Skeletal muscle cell (primary cell): ENCODE measurements at places on chromosomes 1 and 21.
A peak's percentile ranks its signal among the peaks of the same experiment; 100 is the strongest.

DNA sequence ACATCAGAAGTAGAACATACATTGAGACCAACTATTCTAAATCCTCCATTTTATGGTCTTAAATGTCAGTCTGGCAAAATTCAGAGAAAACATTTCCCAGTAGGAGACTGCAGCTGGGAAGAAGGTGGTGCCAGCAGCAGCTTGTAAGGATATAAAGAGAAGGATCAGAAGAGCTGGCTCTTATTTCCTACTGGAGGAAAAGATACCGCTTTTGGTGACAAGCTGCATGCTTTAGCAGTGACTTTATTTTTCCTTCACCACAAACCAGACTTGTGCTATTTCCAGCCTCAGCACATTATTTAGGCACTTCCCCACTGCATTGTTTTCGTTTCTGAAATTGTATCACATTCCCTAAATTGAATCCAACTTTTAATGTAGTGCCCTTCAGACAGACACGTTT lies 28.4 kb downstream of the RNF11 start:
- peak; percentile 78 for DNase-seq

DNA sequence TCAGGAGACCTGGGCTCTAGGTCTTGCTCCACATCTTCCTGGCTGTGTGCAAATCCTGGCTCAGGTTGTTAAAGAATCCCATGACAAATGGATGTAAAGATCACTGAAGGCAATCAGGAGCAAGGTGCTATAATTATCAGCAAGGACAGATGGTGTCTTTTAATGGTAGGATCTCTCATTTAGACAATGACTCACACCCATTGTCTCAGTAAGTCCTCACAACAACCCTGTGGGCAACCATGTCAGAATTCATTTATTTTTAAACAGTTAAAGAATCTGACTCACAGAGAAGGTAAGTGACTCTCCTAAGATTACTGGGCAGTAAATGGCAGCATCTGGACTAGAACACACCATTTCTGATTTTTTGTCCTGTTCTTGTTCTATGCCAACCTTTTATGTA lies 32.8 kb downstream of the RNASEL start:
- DNase-seq, result no peak

GRCh38 chr21:42002421-42002958 lies 7.7 kb downstream of the ZBTB21 start:
- DNase-seq, result peak; percentile 84

DNA sequence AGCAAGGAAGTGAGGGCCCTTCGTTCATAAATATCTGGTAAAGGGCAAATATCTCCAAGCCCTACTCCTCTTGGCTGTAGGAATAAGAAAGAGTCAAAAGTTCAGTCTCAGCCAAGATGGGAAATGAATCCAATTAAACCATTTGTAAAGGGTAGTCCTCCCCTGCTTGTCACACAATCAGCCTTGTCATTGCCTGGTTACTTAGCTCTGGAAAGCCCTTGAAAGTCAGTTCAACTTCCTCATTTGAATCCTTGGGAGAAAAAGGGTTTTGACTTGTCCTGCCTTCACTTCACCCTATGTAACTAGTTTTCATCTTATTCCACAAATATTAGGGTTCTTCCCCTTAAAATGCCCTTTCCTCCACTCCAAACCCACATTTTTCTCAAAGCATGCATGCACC lies 100.0 kb downstream of the ELAVL4 start:
- no peak for DNase-seq

DNA sequence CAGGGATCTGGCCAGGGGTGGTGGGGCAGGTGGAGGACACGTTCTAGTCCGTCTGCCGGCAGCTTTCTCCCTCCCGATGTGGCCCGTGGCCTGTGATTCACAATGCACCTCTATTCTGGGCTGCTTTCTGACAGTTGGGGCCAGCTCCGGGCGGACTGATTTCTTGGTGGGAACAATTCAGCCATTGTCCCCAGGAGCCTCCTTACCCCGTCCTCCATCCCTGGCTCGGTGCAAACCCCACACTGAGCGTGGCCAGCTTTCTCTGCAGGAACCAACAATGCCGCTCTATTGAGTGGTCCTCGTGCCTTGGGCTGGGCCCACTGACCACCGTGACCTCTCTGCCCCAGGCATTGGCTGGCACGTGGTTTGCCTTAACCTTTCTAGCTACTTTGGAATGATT lies 29.7 kb downstream of the PADI2 start:
- DNase-seq, result no peak

DNA sequence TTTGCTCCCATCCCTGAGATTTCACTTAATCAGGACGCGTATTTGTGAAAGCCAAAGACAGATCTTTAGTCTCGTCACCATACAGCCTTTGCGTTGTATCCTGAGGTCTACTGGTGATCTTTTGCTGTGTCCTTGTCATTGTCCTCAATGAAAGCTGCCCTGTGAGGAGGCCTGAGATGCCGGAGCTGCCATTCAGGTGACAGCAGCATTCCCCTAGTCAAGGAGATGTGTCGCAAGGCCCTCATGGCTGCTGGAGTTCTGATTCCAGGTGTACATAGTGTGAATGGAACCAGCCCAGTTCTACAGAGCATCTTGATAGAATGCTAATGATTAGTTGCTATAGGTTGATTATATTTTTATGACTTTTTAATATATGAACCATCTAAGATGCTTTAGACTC lies 24.1 kb downstream of the TTF2 start:
- DNase-seq, result no peak

DNA sequence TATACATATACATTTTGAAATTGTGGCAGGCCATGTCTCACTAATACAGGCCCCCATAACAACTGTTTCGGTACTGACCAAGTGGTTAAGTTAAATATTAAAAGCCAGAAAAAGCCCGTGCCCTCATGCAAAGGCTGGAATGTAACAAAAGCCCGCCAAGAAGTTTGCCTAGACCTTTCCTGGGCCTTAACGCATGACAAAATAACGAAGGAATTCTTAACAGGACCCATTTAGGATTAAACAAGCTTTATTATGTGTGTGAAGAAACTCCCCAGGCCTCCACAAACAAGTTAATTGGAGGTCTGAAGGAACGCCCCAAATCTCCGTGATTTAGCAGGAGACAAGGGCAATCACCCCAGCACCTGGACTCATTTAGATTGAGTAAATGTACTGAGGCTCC lies 42.4 kb downstream of the TNFSF4 start:
- no peak for DNase-seq

- no peak for DNase-seq
Observed at GRCh38 chr1:107229711-107230110, 88.9 kb downstream of the NTNG1 start.

- no peak for DNase-seq
Observed at GRCh38 chr1:230248016-230248888, 177.9 kb downstream of the PGBD5 start.

DNA sequence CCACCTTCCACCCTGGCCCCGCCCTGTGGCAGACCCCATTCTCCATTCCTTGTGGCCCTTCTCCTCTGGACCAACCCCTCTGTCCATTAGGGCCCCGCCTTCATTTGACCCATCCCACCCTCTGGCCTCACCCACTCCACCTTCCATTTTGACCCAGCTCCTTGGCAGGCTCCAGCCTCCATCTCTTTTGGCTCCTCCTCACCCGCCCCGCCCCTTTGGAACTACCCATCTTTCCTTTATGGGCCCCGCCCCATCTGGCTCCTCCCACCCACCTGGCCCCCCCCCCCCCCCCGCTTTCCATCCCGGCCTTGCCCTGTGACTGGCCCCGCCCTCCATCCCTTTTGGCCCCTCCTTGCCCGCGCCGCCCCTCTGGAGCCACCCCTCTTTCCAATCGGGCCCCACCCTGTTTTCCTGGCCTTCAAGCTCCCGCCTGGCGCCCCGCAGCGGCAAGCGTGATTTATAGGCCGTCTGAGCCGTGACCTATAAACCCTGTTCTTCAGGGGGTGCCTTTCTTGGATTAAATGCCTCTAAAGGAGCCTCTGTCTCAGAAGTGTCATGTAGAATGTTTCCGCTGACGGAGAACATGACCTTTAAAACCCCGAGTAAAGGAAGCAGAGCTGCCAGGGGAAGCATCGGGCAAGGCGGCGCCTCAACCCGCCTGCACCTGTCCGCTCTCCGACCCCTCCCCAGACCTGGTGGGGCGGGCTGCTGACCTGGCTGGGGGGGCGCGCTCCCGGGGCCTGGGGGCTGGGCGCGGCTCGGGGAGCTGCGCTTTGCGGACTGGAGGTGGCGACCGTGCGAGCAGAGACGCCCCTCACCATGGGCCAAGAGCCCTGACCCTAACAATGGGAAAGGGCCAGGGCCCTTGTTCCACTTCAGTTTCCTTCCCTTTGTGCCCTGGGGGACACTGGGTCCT lies 178.0 kb downstream of the CAMTA1 start:
- DNase-seq, result no peak

- no peak for DNase-seq
Observed at GRCh38 chr1:1046243-1046642, 26.3 kb downstream of the AGRN start.

DNA sequence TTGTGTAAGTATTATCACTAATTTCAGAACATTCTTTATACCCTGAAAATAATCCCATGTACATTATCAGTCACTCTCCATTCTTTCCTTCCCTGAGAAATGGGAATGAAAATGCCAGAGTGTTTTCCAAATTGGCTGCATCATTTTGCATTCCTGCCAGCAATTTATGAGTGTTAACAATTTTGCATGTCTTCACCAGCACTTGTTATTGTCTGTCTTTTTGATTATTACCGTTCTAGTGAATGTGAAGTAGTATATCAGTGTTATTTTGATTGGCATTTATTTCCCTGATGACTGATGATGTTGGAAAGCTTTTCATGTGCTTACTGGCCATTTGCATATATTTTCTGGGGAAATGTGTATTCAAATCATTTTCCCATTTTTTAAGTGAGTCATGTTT lies 71.9 kb downstream of the PCBP3 start:
- no peak for DNase-seq

DNA sequence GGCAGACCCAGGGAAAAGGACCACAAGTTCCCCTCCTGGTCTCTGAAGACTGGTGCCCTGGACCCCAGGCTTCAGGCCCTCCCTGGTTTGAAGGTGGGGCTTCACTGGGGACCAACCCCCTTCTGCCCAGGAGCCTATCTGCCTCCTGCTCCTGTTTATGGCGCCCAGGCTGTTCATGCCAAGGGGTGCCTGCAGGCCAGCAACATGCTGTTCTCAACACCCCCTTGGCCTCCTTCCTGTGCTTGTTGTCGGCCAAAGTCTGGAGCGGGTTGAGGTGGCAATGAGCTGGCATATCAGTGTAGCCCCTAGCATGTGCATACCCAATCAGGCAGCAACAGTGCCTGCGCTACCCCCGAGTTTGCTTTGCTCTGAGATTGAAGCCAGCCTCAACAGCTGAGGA lies 46.3 kb downstream of the ATP6V1G3 start:
- no peak for DNase-seq

DNA sequence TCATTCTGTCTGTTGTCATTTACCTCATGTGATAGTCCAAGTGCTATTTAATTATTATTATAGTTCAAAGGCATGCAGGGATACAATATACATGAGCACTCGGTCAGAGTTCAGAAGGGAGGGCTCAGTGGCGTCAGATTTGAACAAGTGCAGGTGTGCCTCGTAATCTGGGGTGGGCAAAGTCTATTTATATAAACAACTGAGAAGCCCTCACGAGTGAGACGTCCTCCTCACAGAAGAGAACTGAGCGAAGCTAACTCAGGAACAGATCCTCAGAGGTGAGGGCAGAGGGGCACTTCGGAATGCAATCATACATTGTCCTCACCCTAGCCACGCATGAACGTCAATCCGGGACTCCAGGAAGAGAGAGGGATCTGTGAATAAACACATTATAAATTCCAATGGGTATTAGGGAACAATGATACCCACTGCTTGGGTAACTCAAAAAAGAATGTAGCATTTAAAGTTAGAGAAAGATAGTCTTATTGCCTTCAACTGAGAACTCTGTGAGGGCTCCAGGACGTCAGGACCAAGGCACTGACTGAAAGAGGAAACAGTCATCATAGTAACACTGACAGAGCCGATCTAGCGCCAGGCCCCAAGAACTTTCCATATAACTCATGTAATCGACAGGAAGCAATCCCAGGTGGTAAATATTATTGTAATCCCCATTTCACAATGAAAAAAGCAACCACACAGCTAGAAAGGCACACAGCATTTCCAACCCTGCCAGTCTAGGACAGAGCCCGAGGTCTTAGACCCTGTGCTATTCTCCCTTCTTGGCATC lies 127.1 kb upstream of the B3GALT2 start:
- DNase-seq, result no peak

- DNase-seq, result no peak
Observed at GRCh38 chr1:205666372-205667166, 13.7 kb downstream of the SLC45A3 start.

DNA sequence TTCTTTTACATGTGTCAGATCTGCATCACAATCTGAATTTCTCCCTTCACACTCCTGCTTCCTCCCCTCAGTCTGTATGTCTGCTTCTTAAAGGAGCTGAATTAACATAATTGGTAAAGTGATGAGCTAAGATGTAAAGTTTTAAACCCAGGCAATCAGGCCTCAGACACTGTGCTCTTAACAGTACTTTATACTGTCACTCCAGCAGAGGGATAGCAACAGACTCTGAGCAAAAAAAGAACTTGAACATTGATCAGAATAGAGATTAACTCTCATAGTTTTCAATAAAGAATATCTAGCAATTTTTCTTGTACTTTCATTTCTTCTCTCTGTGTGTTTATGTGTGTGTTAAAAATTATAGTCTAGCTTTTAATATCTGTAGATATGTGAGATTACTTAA lies 110.3 kb downstream of the DUSP10 start:
- DNase-seq, result no peak

DNA sequence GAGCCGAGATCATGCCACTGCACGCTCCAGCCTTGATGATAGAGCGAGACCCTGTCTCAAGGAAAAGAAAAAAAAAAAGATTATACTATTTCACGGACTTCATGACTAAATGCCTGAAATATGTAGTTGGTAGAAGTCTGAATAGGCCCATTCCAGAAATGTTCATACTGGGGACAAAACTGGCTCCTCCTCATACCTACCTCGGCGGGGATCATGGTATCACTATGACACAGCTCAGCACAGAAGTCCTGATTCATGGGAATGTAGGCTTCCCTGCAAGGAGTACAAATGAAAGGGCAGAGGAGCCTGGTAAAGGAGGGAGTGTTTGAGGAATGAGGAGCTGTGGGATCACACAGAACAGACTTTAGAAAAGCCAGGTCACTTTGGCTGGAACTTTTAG lies 5.0 kb downstream of the SPATA46 start:
- no peak for DNase-seq

- DNase-seq, result no peak
Observed at GRCh38 chr1:37794372-37795339, 1.0 kb downstream of the MANEAL start.

GRCh38 chr1:198977909-198978308 lies 339.1 kb downstream of the PTPRC start:
- no peak for DNase-seq

- DNase-seq, result no peak
Observed at GRCh38 chr1:63902844-63903589, 129.2 kb downstream of the ROR1 start.

- no peak for DNase-seq
Observed at GRCh38 chr1:50860256-50860655, 99.8 kb downstream of the FAF1 start.

DNA sequence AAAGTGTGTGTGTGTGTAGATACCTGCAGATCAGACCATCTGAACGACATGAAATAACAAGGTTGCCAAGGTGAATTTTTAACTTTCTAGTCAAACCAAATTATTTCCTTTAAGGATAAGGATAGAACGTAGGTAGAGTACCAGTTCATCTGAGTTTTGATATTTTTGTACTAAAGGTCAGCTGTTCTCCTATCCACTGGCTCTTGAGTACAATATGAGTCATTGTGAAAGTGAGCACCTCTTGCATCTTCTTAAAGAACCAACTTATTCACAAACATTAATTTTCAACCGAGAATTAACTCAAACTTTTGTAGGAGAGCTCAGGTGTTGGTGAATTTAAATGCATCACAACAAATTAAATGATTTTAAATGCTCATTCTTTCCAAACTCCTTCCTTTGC lies 71.5 kb downstream of the IFI44 start:
- no peak for DNase-seq

GRCh38 chr1:16032388-16033102 lies 10.7 kb downstream of the CLCNKA start:
- DNase-seq, result peak; percentile 41
